ENCODE measurements at places on chromosomes 3 and 15.
A peak's percentile ranks its signal among the peaks of the same experiment; 100 is the strongest.

- H3K27ac ChIP-seq = no peak overlapping the region
- peaks cover 43% of the 10 kb centered on the region for H3K27me3 ChIP-seq
Measured at GRCh38 chr3:119330858-119331257, 36.7 kb downstream of the ARHGAP31 start.

GRCh38 chr3:189567322-189567721 lies 63.9 kb upstream of the TP63 start:
- peaks cover 2% of the 10 kb centered on the region for H3K27me3 ChIP-seq
- DNase-seq = no peak
- peaks cover 77% of the 10 kb centered on the region for H3K4me1 ChIP-seq
- no peak overlapping the region for H3K4me3 ChIP-seq

DNA sequence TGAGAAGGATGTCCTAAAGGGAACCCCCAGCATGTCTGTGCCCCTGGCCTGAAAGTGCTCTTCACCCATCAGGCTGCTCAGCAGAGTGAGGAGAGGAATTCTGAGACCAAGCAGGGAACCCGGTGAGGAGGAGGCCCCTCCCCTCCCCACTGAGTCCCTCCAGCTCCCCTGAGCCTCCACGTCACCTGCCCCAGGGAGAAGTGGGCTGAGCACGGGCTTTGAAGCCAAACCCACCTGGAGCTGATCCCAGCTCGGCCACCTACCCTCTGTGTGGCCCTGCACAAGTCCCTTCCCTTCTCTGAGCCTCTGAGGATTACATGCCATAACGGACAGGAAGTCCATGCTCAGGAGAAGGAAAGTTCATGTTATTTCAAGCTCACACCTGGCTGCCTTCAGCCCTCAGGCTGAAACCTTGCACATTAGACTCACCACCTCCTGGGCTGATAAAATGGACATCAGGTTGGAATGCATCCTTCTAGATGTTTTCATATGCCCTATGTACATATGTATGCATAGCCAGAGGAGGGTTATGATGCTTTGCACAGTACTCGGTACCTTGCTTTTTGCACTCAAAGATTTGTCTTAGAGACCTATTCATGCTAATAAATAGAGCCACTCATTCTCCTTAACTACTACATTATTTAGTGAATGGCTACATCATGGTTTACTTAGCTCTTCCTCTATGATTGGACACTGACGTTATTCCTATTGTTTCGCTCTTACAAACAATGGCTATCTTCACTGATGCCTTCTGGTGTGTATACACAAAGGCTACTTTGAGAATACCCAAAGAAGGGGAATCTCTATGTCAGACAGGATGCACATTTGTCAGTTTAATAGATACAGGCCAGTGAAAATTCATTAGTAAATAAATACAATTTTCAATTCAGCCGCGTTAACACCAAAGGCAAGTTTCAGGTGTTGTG lies 31.6 kb upstream of the GATA2 start:
- no peaks in the 10 kb centered on the region for H3K36me3 ChIP-seq
- no peak overlapping the region for H3K4me3 ChIP-seq
- H3K27ac ChIP-seq = no peak overlapping the region
- DNase-seq = no peak
- no peaks in the 10 kb centered on the region for H3K4me1 ChIP-seq
- H3K27me3 ChIP-seq = peaks cover 29% of the 10 kb centered on the region

DNA sequence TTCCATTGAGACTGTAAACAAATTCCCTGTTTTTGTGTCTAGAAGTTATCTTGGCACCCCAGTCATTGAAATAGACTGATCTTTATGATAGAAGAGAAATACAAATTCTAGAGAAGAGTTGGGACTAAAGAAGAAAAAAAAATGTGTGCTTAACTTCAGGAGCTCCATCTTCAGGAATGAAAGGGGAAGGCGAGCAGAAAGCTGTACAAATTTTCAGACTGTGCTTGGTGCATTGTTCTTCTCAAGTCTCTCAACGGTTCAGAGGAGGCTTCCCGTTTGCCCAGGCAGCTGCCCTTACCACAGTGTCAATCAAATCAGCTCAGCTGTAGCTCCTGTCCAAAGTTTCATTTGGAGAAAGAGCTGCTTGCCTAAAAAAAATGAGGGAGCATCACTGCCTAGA lies 41.7 kb downstream of the OXSM start:
- no peaks in the 10 kb centered on the region for H3K4me1 ChIP-seq
- no peaks in the 10 kb centered on the region for H3K36me3 ChIP-seq
- DNase-seq = no peak

DNA sequence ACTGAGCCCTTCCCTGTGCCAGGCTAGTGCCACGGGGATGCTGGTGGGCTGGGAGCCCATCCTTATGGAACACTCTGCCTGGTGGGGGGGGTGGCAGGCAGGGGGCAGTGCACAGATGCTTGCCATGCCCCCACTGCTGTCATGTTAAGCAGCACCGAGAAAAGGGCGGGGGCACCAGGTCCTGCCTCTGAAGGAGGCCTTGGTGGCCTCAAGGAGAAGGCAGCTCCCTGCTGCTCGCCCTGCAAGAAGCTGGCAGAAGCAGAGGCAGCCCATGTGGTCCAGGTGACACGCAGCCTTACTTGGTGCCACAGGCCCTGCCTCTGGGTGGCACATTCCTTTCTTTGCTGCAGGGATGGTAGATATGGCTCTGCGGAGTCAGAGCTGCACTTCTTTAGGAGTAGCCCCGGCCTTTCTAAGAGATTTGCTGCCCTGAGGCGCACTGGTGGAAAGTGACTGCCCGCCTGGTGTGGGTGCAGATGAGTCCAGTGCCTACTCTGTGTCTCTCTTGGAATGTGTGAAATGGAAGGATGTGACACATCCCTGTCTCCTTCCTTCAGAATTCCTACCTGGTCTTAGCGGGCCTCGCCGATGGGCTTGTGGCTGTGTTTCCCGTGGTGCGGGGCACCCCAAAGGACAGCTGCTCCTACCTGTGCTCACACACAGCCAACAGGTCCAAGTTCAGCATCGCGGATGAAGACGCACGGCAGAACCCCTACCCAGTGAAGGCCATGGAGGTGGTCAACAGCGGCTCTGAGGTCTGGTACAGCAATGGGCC lies 145.8 kb downstream of the LRRK1 start:
- H3K4me1 ChIP-seq = no peaks in the 10 kb centered on the region
- H3K27ac ChIP-seq = no peak overlapping the region
- H3K27me3 ChIP-seq = no peaks in the 10 kb centered on the region
- no peak overlapping the region for H3K4me3 ChIP-seq
- H3K36me3 ChIP-seq = no peaks in the 10 kb centered on the region

DNA sequence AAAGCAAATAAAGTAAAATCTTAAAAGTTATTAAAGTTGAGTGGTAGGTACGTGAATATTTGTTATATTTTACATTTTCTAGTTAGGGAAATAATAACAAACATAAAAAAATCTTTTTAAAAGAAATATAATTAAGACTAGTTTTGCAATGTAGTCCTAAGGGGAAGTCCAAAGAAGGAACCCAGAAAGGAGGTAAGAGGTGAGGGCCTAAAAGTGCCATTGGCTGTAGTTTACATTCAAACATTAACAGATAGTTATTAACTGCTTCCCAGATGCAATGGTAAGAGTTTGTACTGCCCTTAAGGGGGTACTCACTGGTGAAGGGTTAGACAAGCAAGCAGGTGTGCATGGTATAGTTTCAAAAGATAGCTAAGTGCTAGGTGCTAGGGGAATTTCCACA lies 79.2 kb downstream of the B3GALNT1 start:
- DNase-seq = no peak
- peaks cover 4% of the 10 kb centered on the region for H3K27me3 ChIP-seq
- no peaks in the 10 kb centered on the region for H3K4me1 ChIP-seq
- no peak overlapping the region for H3K27ac ChIP-seq
- no peak overlapping the region for H3K4me3 ChIP-seq
- H3K36me3 ChIP-seq = peaks cover 2% of the 10 kb centered on the region

DNA sequence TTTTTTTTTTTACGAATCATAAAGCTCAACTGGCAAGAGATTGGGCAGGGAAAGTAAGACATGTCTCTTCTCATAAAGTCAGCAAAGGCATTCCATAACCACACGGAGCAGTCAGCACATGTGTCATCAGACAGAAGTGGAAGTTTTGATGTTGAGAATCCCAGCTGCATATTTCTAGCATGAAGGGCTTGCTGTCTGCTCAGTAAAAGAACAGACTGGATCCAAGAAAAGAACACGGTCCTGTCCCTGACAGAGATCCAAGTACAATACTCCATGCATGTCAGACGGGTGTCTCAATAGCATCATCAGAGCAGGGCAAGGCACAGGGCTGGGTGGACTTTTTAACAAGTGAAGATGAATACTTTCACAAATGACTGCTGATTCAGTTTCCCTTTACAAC lies 38.2 kb downstream of the ABI3BP start:
- peaks cover 2% of the 10 kb centered on the region for H3K27me3 ChIP-seq
- no peak overlapping the region for H3K27ac ChIP-seq
- DNase-seq = no peak
- no peaks in the 10 kb centered on the region for H3K4me1 ChIP-seq

GRCh38 chr3:16515885-16516420 lies 2.5 kb upstream of the RFTN1 start:
- H3K27me3 ChIP-seq = no peaks in the 10 kb centered on the region
- peak overlapping the region; percentile 27 for H3K27ac ChIP-seq
- H3K4me3 ChIP-seq = peak overlapping the region; percentile 97
- H3K4me1 ChIP-seq = peaks cover 75% of the 10 kb centered on the region

DNA sequence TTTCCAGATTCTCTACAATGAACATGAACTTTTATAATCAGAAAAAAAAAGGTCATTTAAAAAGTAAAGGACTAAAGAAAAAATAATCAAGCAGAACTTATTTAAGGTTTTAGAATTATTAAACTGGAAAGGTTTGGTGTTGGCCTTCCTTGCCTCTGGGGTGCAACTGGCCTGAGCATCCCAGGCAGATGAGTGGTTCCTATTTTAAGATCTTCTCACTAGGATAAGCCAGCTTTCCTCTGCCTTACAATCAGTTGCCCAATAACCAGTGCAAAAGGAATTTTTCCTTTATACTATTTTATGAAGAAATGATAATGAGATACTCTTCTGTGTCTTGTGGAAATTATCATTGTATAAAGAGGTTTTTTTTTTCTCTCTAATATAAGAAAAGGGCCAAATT lies 56.6 kb downstream of the SEC22A start:
- H3K36me3 ChIP-seq = peaks cover 13% of the 10 kb centered on the region
- no peak for DNase-seq
- H3K27me3 ChIP-seq = no peaks in the 10 kb centered on the region
- no peak overlapping the region for H3K27ac ChIP-seq
- peaks cover 10% of the 10 kb centered on the region for H3K4me1 ChIP-seq

DNA sequence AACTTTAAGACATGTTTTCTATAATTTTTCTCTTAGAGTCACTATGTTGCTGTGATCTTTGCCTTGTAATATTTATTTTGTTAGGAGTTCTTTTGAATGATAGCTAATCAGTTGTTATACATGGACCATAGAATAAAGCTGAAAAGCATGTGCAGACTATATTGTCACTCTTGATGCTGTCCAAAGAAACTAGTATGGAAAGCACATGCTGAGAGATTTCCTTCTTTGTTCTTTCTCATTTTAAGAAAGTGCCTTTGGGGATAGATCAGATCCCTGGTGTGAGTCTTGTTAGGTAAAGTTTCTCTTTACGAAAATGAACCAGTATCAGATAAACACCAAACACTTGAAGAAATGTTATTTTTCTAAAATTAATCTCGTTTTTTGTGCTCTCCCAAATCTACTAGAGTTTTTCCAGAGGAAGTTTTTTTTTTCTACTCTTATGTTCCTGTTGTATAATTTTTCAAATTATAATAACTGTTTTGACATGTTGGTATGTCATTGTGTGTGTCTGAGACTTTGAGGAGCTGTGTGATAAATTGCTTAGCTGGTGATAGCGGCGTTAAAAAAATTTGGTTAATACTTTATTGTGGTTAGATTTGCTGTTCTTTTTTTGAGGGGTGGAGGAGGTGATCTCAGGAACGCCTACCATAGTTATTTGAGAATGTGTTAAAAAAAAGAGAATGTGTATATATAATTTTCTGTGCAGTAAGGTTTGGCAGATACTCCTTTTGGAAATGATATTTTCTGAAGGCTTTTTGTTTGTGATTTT lies 2.2 kb downstream of the PIAS1 start:
- H3K27me3 ChIP-seq = no peaks in the 10 kb centered on the region
- no peak overlapping the region for H3K27ac ChIP-seq
- peaks cover 7% of the 10 kb centered on the region for H3K36me3 ChIP-seq

DNA sequence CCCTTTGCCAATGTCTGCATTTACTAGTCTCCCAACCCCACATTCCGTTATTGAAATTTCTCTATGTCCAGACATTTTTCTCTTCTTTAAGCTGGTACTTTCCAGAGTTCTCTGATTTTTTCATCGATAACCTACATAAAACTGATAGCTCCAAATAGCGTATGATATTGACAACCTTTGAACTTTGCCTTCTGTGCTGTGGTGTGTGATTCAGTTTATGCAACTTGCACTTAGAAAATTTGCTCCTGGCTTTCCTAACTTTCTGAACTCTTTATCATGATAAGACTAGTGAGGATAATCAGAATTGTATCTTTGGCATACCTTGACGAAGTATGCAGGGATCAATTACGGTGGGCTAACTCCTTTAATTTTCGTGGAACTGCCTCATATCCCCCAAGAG lies 1261.3 kb downstream of the SI start:
- no peaks in the 10 kb centered on the region for H3K27me3 ChIP-seq
- DNase-seq = no peak
- no peaks in the 10 kb centered on the region for H3K36me3 ChIP-seq
- H3K27ac ChIP-seq = no peak overlapping the region
- H3K4me1 ChIP-seq = no peaks in the 10 kb centered on the region

- H3K27ac ChIP-seq = no peak overlapping the region
- H3K36me3 ChIP-seq = no peaks in the 10 kb centered on the region
- no peaks in the 10 kb centered on the region for H3K4me1 ChIP-seq
- peaks cover 14% of the 10 kb centered on the region for H3K27me3 ChIP-seq
Measured at GRCh38 chr15:99538261-99538660, 27.5 kb upstream of the MEF2A start.

DNA sequence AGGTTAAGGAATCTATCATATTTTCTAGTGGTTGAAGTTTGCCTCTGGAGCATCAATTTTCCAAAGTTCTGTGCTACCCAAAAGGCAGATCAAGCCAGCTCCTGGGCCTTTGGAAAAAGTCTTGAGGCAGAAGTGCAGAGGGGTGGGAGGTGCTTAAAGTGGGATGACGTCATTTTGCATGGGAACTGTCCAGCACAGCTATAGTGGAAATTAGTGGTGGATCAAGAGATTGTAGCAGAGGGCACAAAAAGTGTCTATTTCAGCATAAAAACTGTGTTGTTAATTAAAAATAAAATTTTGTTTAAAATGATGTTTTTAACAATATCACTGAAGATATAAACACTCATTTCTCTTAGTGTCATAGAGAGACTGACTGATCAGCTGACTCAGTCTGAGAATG lies 221.9 kb downstream of the LRRN1 start:
- H3K4me1 ChIP-seq = no peaks in the 10 kb centered on the region
- H3K27ac ChIP-seq = no peak overlapping the region
- no peaks in the 10 kb centered on the region for H3K27me3 ChIP-seq
- no peak overlapping the region for H3K4me3 ChIP-seq

DNA sequence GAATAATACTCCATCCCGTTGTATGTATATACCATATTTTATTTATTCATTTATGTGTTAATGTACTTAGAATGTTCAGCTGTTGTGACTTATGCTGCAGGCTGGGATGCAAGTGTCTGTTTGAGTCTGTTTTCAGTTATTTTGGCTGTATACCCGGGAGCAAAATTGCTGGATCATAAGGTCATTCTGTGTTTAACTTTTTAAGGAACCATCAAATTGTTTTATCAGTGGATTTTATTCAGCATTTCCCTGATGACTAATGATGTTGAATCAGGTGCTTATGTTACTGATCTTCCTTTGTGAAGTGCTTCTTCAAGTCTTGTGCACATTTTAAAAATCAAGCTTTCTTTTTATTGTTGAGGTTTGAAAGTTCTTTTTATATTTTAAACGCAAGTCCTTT lies 118.1 kb downstream of the SLC25A26 start:
- H3K4me3 ChIP-seq = no peak overlapping the region
- no peak for DNase-seq
- peaks cover 11% of the 10 kb centered on the region for H3K4me1 ChIP-seq
- no peak overlapping the region for H3K27ac ChIP-seq
